Common myeloid progenitor, CD34-positive (primary cell): ENCODE measurements at places on chromosomes 13 and 19.
A peak's percentile ranks its signal among the peaks of the same experiment; 100 is the strongest.

GRCh38 chr13:27257233-27257568 lies 5.8 kb downstream of the RPL21 start:
- no peak for DNase-seq

DNA sequence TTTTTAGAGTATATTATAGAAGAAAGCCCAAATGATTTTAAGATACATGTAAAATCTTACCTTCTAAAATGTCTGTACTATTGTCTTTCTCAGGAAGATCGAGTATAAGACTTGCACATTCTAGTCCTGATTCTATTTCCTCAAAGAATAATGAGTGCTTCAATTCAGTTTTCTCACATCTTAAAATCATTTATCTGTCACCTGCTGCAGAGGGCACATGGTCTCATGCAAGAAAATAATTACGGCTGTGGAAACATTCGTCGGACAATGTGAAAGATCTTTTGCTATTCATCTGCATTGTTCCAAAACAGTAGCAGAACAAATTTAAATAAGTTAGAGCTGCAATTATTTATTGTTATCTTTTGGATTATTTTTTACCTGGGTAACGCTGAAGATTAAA lies 1403.5 kb downstream of the PCDH9 start:
- no peak for DNase-seq

GRCh38 chr13:74867460-74867859 lies 614.5 kb downstream of the TBC1D4 start:
- DNase-seq = no peak

DNA sequence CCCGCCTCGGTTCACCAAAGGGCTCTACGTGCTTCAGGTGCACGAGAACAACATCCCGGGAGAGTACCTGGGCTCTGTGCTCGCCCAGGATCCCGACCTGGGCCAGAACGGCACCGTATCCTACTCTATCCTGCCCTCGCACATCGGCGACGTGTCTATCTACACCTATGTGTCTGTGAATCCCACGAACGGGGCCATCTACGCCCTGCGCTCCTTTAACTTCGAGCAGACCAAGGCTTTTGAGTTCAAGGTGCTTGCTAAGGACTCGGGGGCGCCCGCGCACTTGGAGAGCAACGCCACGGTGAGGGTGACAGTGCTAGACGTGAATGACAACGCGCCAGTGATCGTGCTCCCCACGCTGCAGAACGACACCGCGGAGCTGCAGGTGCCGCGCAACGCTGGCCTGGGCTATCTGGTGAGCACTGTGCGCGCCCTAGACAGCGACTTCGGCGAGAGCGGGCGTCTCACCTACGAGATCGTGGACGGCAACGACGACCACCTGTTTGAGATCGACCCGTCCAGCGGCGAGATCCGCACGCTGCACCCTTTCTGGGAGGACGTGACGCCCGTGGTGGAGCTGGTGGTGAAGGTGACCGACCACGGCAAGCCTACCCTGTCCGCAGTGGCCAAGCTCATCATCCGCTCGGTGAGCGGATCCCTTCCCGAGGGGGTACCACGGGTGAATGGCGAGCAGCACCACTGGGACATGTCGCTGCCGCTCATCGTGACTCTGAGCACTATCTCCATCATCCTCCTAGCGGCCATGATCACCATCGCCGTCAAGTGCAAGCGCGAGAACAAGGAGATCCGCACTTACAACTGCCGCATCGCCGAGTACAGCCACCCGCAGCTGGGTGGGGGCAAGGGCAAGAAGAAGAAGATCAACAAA lies 2.6 kb downstream of the PCDH17 start:
- no peak for DNase-seq

GRCh38 chr19:42191855-42192254 lies 25.6 kb downstream of the DEDD2 start:
- no peak for DNase-seq

DNA sequence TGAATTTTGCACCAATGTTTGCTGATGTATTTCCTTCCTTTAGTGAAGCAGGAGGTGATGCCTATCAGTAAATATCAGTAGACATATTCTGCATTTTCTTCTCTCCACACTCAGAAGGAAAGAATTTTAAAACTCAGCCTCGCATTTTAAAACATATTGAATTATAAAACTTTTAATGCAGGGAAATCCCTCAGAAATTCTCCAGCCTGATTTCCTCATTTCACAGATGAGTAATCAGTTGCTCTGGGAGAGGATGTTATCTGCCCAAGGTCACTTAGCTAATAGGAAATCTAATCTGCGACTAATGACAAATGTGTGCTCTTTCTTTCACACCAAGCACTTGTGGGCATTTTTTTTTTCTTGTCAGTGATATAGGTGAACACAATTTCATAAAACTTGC lies 320.6 kb downstream of the ITGBL1 start:
- DNase-seq = no peak

DNA sequence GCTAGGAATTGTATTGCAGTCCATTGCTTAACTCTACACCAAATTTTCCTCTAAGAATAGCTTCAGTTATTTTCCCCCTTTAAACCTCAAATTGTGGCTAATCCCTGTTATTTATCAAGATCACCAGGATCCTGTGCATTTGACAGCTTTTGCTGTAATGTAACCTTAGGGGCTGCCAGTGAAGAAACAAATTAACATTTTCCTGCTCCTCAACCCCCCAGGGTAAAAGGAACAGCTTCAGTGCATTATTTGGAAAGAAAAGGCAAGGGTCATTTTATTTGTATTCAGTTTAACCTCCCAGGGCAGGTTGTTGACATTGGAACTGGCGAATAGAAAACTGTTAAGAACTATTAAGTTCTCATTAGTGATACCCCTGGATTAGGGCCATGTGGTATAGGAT lies 57.0 kb downstream of the PCDH20 start:
- no peak for DNase-seq

- peak; percentile 43 for DNase-seq
Measured at GRCh38 chr19:17107546-17108452, 32.2 kb downstream of the MYO9B start.

DNA sequence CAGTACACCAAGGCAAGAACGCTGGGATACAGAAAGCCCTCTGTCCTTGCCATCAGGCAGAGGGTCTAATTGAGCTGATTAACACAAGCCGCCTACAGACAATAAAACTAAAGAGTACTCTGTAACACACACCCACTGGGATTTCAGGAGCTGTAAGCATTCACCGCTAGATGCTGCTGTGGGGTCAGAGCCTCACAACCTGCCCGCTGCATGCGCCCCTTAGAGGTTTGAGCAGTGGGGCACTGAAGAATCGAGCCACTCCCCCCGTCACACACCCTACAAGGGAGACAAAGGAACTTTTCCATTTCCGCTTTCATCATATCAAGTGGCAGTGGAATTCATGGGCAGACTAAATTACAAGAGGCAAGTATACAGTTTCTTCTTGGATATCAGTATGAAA lies 1080.6 kb downstream of the PCDH17 start:
- no peak for DNase-seq

DNA sequence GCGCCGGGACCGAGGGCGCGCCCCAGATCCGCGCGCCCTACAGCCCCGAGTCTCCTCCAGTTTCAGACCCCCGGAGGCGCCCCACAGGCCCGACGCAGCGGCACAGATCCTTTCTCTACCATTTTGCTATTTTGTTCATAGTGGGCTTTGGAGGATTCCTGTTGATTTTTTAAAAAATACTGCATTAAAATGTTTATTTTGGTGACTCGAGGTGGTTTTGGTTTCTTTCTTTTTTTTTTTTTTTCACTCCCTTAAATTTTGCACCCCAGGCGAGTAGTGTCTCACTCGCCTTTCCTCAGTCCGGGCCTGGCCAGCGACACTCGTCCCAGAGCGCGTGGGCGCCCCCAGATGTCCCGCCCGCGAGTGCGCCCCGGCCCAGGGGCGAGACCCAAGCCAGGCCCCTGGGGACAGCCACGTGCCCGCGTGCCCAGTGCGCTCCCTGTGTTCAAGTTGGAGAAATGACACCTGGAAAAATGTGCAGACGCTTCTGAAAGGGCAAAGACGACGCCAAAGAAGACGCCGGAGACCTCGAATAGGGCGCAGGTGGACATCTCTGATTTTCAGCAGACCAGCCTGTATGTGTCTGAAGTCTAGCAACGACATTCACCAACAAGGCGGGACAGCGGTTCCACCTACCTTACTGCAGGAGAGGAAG lies 471 bp upstream of the INSR start:
- peak; percentile 81 for DNase-seq

GRCh38 chr19:16075430-16076153 lies 703 bp upstream of the TPM4 start:
- DNase-seq = no peak

DNA sequence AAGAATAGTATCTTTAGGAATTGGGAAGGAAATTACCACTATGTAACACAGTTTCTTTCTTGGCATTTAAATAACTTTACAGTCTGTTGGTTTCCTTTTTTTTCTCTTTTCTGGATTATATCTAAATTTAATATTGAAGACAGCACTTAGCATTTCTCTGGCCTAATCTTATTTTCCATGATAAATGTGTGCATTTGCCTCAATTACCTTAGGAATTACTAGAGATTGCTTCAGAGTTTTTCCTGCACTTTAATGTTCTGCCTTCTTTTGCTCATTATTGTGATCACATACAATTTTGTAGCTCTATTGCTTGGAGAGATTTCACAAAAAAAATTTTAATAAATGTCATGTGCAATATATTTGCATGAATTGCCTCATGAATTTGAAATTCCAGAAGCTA lies 25.1 kb downstream of the DCT start:
- DNase-seq = no peak
